ENCODE measurements at places on chromosomes 2 and 18.

DNA sequence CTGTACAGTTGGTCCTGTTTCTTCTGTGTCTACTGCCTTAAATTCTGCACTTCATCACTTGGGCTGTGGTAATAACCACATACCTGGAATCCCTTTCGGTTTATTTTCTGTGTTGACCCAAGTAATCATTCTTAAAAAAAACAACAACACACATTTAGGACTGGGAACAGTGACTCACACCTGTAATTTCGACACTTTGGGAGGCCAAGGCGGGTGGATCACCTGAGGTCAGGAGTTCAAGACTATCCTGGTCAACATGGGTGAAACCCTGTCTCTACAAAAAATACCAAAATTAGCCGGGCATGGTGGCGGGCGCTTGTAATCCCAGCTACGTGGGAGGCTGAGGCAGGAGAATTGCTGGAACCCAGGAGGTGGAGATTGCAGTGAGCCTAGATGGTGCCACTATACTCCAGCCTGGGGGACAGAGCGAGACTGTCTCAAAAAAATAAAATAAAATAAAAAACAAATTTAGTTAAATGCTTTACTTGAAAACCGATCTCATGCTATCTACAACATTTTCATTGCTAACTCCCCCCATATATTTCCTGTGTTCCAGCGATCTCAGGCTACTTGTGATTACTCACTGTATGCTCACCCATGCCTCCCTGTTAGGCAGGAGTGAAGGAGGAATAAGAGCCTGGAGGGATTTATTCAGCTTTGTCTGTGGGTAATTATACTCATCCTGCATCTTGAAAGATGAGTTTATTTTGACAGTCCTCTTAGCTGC, 18.2 kb downstream of the ACSL3 start:
- DNase-seq, result peak; percentile 49

DNA sequence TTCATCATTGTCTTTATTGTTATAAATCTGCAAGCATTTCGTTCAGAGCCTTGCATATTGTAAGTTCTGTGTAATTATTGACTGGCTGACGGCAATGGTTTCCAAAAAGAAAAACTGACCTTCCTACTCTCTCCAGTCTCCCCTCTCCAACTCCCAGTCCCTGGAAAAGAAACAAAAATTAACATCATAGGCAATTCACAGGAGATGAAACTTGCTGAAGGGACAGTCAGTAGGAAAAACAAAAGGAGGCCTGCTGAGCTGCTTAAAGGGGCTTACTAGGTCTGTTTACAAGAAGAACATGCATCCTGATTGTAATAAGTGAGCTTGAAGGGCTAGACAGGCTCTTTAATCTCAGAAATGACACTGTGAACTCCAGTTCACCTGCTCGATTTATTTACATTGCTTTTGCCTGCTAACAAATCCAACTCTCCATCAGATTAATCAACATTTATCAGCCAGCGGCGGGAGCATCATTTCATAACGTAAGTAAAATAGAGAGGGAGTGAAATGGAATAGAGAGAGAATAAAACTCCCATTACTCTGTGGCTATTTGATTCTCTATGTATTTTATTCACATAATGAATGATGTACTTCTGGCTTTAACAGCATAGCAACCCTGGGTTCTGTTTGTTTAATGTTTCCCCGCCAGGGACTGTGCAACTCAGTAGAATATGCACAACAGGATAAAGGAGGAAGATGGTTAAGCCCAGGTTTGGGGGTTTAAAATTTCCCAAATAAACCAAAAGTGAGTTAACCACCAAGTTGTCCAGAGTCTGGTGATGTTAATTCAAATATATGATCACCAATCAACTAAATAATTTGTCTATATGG, 256.7 kb upstream of the SETBP1 start:
- DNase-seq, result no peak

GRCh38 chr2:72130659-72131360, 16.9 kb downstream of the CYP26B1 start:
- DNase-seq, result peak; percentile 12

DNA sequence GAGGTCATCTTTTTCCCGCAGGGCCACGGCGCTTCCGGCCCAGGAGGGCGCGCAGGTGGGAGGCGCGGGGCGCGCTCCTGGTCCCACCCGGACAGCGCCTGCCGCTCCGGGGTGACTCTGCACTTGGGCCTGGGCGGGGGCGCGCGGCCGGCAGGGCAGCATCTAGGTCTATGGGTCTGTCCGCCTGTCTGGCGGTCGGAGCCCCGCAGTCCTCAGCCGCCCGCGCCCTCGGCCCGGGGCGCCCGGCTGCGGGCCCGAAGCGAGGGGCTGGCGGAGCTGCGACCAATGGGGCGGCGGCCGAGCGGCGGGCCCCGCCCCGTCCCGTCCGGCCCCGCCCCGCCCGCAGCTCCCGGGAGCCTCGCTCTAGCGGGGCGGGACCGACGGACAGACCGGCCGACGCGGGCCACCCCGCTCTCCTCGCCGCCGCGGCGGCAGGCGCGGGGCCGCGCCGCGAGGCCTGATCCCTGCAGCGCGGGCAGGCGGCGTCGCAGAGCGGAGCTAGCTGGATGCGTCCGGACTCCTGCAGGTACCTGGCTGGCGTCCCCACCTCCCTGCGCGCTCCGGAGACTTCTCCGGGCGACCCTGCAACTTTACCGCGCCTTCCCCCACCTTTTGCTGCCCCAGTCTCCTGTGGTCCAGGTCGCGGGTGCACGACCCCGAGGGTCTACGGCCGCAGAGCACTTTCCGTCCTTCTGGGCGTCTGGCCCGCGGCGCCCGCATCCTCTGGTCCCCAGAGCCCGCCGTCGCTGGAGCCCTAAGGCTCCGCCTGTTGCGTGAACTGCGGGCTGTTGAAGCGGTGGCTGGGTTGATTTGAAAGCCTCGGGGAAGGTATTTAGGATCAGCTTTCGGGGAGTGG, at the start of gene KCNS3:
Gene KCNS3 (plus strand): TSS at position 387 of the 856 bp plus-strand sequence. CDS start 52,342 bp downstream, outside the sequence.
- peak; percentile 80 for DNase-seq

GRCh38 chr18:78984941-78985784, 5.5 kb downstream of the SALL3 start:
- DNase-seq, result peak; percentile 69

GRCh38 chr18:29644276-29644675, 1398.3 kb downstream of the DSC3 start:
- DNase-seq, result peak; percentile 43

- DNase-seq, result peak; percentile 48
Measured at GRCh38 chr2:169361706-169362117, 622 bp downstream of the LRP2 start.
